ENCODE measurements at places on chromosomes 2 and 18. TPM values are rescaled to one million over a fixed set of nuclear protein-coding genes. Genes with fewer than 3 reads are reported as not detected.

- no peaks in the 10 kb centered on the region for H3K27me3 ChIP-seq
- no peak for DNase-seq
- no peak overlapping the region for H3K27ac ChIP-seq
- no peak overlapping the region for H3K4me3 ChIP-seq
- no peaks in the 10 kb centered on the region for H3K36me3 ChIP-seq
Measured at GRCh38 chr2:59239146-59239545, 998.0 kb upstream of the FANCL start.

- DNase-seq = no peak
- H3K27me3 ChIP-seq = no peaks in the 10 kb centered on the region
- no peak overlapping the region for H3K4me3 ChIP-seq
- no peaks in the 10 kb centered on the region for H3K36me3 ChIP-seq
- H3K4me1 ChIP-seq = no peaks in the 10 kb centered on the region
Measured at GRCh38 chr2:30684516-30684915, 122.7 kb downstream of the CAPN13 start.

DNA sequence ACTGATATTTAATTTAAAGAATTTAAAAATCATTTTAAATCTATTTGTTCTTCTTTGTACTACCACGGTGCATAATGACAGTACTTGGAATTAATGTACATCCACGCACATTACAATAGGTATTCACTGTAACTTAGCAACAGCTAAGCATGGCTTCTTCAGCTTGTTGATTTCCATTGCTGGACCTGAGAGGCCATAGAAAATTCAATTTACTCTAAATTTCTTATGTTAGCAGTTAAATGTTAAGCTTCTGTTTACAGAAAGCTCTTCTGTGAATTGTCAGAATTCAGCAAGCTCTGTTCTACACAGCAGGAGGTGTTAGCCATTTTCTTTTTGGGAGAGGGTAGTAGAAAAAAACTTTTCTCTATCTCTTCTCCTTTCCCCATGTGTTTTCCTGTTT, 1149.3 kb upstream of the CDH2 start:
- no peaks in the 10 kb centered on the region for H3K4me1 ChIP-seq
- H3K27me3 ChIP-seq = no peaks in the 10 kb centered on the region
- DNase-seq = no peak
- no peaks in the 10 kb centered on the region for H3K36me3 ChIP-seq

DNA sequence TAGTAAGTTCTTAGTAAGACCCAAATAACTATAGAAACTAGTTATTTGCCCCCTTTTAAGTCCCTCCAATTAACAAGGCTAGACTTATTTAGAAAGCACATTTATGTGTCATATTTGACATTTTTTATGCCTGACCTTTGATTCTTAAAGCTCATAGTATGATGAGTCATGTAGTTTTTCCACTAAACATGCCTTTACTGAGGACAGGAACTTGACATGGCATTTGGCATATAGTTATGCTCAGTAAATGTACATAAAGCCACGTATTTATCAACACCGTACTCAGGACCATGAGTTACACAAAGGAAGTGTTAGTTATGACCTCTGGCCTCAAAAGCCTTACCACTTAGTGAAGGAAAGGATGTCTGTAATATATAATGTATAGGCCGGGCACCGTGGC, 78.9 kb downstream of the GNAL start:
- H3K4me1 ChIP-seq = no peaks in the 10 kb centered on the region
- no peak overlapping the region for H3K27ac ChIP-seq
- H3K36me3 ChIP-seq = no peaks in the 10 kb centered on the region
- no peaks in the 10 kb centered on the region for H3K27me3 ChIP-seq

- DNase-seq = no peak
- H3K27me3 ChIP-seq = no peaks in the 10 kb centered on the region
- no peak overlapping the region for H3K4me3 ChIP-seq
- H3K4me1 ChIP-seq = no peaks in the 10 kb centered on the region
- H3K27ac ChIP-seq = no peak overlapping the region
Measured at GRCh38 chr2:41576423-41576822, 471.4 kb upstream of the PKDCC start.

- no peak overlapping the region for H3K27ac ChIP-seq
- H3K36me3 ChIP-seq = no peaks in the 10 kb centered on the region
- no peak for DNase-seq
- no peaks in the 10 kb centered on the region for H3K4me1 ChIP-seq
Measured at GRCh38 chr2:183250472-183250871, 126.2 kb downstream of the NUP35 start.

DNA sequence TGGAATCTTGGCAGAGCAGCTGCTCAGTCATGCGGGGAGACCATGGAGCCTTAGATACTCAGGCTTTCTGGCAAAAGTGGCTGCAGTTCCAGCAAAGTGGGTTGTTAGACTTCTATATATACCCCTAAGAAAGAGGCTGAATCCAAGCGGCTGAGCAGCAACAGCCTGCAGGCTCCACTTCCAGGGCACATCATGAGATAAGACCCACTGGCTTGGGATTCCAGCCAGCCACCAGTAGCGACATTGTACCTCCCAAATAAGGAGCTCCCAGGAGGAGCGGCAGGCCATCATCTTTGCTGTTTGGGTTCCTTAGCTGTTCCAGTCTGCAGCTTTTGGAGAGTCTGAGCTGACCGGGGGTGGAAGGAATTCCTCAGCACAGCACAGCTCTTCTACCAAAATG, 150.3 kb upstream of the ST6GAL2 start:
- H3K36me3 ChIP-seq = no peaks in the 10 kb centered on the region
- H3K4me1 ChIP-seq = no peaks in the 10 kb centered on the region
- no peaks in the 10 kb centered on the region for H3K27me3 ChIP-seq
- no peak for DNase-seq
- no peak overlapping the region for H3K27ac ChIP-seq

DNA sequence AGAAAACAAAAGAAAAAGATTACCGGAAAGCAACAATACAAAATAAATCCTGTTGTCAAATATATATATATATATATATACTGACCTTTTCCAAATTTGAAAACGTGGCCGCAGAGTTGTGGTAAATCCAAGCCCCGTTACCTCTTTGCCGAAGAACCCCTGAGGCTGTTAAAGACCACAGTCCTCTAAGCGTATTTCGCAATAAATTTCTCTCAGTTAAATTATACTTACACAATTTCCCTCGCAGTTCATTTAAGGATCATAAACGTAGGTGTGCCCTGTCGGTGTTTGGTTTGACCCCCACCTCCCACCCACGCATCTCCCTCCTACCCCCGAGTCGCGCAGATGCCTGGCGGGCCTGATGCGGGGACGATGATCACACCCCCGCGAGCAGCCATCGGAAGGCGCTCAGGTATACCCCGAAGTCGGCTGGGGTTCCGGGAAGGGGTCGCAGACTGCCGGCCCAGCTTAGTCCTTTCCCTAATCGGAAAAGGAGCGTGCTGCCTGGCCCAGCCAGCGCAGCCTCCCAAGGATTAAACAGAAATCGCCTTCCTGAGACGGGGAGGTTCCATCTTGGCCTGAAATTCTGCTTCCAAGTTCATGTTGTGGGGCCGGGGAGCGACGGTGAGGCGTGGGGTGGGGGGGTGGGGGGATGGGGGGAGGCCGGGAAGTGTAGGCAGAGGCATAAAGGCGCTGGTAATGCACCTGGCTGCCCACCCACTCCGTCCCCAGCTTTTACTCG, 2.9 kb upstream of the MEIS1 start:
- H3K4me1 ChIP-seq = peaks cover 30% of the 10 kb centered on the region
- DNase-seq = no peak
- no peak overlapping the region for H3K27ac ChIP-seq
- H3K4me3 ChIP-seq = no peak overlapping the region
- peaks cover 88% of the 10 kb centered on the region for H3K27me3 ChIP-seq

- no peaks in the 10 kb centered on the region for H3K27me3 ChIP-seq
- H3K4me3 ChIP-seq = no peak overlapping the region
- H3K27ac ChIP-seq = no peak overlapping the region
- H3K4me1 ChIP-seq = no peaks in the 10 kb centered on the region
- no peak for DNase-seq
Measured at GRCh38 chr2:153391131-153391530, 87.4 kb downstream of the RPRM start.

GRCh38 chr2:63679252-63679855, 90.6 kb downstream of the MDH1 start:
- H3K27ac ChIP-seq = no peak overlapping the region
- no peaks in the 10 kb centered on the region for H3K27me3 ChIP-seq
- H3K4me1 ChIP-seq = no peaks in the 10 kb centered on the region
- no peak overlapping the region for H3K4me3 ChIP-seq
- H3K36me3 ChIP-seq = no peaks in the 10 kb centered on the region

DNA sequence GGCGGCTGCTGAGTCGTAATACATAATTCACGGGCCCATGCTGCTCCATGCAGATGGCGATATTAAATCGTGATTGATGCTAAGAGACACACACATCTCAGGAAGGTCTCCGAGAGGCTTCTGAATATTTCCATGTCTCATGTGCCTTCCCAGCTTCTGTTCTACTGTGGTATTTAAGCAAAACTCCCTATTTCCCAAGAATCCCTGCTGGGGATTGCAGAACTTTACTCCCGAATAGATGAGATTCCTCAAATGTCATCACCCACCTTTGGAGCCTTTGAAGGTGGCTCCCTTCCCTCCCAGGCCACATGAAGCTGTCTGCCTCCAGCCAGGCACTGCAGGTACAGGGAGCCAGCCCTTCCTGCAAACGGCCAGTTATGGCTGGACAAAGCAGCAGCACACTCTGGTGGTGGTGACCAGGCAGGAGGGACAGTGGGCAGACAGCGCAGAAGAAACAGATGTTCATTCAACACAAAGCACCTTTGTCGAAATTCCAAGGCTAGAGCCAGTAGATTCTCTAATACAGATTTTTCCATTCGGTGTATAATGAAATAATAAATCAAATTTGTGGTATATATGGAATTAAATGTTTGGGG, 14.1 kb downstream of the NRP2 start:
- no peak overlapping the region for H3K4me3 ChIP-seq
- DNase-seq = no peak
- no peaks in the 10 kb centered on the region for H3K36me3 ChIP-seq
- H3K4me1 ChIP-seq = no peaks in the 10 kb centered on the region
- no peak overlapping the region for H3K27ac ChIP-seq

GRCh38 chr2:201127570-201127969, 11.6 kb downstream of the CFLAR start:
- DNase-seq = no peak
- peak overlapping the region; percentile 84 for H3K27ac ChIP-seq
- peak overlapping the region; percentile 84 for H3K4me3 ChIP-seq
- peaks cover 13% of the 10 kb centered on the region for H3K36me3 ChIP-seq

DNA sequence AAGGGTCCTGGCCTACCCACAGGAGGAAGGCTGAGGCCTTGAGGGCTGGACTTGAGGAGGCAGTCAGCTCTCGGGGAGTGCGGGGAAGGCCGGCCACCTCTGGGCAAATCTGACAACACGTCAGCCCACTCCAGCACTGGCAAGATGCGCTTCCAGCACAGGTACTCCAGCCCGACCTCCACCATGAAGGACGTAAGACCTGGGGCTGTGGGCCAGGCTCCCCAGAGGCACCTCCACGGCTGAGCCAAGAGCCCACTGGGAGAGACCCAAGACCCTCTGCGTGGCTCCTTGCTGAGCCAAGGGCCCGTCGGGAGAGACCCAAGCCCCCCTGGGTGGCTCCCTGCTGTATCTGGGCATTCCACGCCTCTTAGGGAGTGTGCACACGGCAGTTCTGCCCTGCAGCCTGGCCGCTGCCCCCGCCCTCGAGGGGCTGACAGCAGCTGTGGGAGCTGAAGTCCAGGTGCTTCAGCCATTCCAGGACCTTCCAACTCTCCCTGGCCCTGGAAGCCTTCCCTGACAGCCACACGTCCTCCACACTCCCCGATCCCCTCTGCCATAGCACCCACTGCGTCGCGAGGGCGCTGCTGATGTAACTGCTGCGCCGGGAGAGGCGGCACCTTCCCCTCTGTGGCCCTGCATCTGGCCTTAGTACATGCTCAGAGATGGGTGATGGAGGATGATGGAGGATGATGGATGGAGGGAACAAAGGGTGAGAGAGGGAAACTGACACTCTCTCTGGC, 50.2 kb downstream of the BIN1 start:
- H3K36me3 ChIP-seq = peaks cover 71% of the 10 kb centered on the region
- no peak overlapping the region for H3K4me3 ChIP-seq
- H3K4me1 ChIP-seq = peaks cover 3% of the 10 kb centered on the region
- H3K27ac ChIP-seq = no peak overlapping the region
- DNase-seq = no peak

- no peak overlapping the region for H3K27ac ChIP-seq
- no peaks in the 10 kb centered on the region for H3K27me3 ChIP-seq
- no peak for DNase-seq
- no peaks in the 10 kb centered on the region for H3K4me1 ChIP-seq
Measured at GRCh38 chr18:69725009-69725408, 222.7 kb downstream of the CD226 start.

- no peaks in the 10 kb centered on the region for H3K36me3 ChIP-seq
- no peaks in the 10 kb centered on the region for H3K4me1 ChIP-seq
- no peak overlapping the region for H3K4me3 ChIP-seq
- DNase-seq = no peak
- no peak overlapping the region for H3K27ac ChIP-seq
Measured at GRCh38 chr2:226399006-226399405, 400.6 kb downstream of the IRS1 start.

GRCh38 chr18:23627321-23627720, 35.4 kb downstream of the ANKRD29 start:
- H3K36me3 ChIP-seq = no peaks in the 10 kb centered on the region
- H3K27me3 ChIP-seq = no peaks in the 10 kb centered on the region
- no peak overlapping the region for H3K4me3 ChIP-seq
- no peak overlapping the region for H3K27ac ChIP-seq
- DNase-seq = no peak

- H3K4me3 ChIP-seq = no peak overlapping the region
- no peaks in the 10 kb centered on the region for H3K27me3 ChIP-seq
- H3K27ac ChIP-seq = no peak overlapping the region
- H3K4me1 ChIP-seq = no peaks in the 10 kb centered on the region
- DNase-seq = no peak
Measured at GRCh38 chr2:7994397-7994951, 687.4 kb upstream of the ID2 start.

- H3K4me1 ChIP-seq = no peaks in the 10 kb centered on the region
- H3K27me3 ChIP-seq = no peaks in the 10 kb centered on the region
- no peak for DNase-seq
- H3K4me3 ChIP-seq = no peak overlapping the region
Measured at GRCh38 chr2:140491876-140492275, 1638.9 kb downstream of the LRP1B start.

- no peak overlapping the region for H3K27ac ChIP-seq
- DNase-seq = no peak
- H3K4me1 ChIP-seq = no peaks in the 10 kb centered on the region
- H3K4me3 ChIP-seq = no peak overlapping the region
- no peaks in the 10 kb centered on the region for H3K36me3 ChIP-seq
- no peaks in the 10 kb centered on the region for H3K27me3 ChIP-seq
Measured at GRCh38 chr18:34322365-34323289, 97.9 kb upstream of the NOL4 start.

CAPN14 gene
- 0.30 TPM for total RNA-seq

COMMD1 gene
- 11.5 TPM for total RNA-seq

GKN2 gene
- not detected for total RNA-seq

POLE4 gene
- total RNA-seq = 34.9 TPM

ADAM23 gene
- 6.3 TPM for total RNA-seq

CCDC74B gene
- total RNA-seq = 0.56 TPM

B3GNT7 gene
- 0.38 TPM for total RNA-seq

SERPINB11 gene
- total RNA-seq = not detected

COLEC12 gene
- total RNA-seq = not detected

NDC80 gene
- total RNA-seq = 7.5 TPM

CCDC141 gene
- total RNA-seq = 31.5 TPM

SERPINB3 gene
- not detected for total RNA-seq

MATN3 gene
- total RNA-seq = not detected

MC2R gene
- total RNA-seq = not detected
